ENCODE measurements at places on chromosomes 11 and 22.
A peak's percentile ranks its signal among the peaks of the same experiment; 100 is the strongest.

DNA sequence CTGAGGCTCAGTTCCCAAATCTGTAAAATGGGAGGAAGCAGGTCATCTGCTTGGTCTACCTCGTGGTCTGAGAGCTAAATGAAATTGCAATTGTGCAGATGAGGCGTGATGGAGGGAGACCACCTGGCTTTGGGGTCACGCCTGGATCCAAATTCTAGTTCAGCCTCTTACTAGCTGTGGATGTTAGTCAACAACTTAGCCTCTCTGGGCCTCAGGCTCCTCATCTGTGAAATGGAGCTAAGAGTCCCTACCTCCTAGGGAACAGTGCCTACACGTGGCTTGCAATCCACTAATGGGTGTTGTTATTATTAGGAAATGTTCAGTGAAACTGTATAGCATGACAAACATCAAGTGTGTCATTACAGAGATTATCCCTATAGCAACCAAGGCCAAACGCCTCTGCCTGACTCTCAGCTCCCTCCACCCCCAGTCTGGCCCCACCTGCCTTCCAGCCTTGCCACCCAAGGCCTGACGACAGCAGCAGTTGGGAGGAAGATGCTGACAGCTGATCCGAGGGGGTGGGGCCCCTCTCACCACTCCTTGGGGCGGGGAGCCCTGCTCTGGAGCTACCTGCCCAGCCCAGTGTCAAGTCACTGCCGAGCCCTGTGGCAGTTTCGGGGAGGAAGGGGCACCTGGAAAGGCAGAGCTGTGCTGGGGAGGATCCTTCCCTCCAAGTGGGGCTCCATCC is 1.7 kb upstream of the RHOD start:
- DNase-seq, result no peak

- no peak for DNase-seq
These were observed 630.2 kb downstream of the BRD1 start for GRCh38 chr22:49197505-49197904.

GRCh38 chr11:63517156-63517555 is 11.3 kb downstream of the LGALS12 start:
- no peak for DNase-seq

DNA sequence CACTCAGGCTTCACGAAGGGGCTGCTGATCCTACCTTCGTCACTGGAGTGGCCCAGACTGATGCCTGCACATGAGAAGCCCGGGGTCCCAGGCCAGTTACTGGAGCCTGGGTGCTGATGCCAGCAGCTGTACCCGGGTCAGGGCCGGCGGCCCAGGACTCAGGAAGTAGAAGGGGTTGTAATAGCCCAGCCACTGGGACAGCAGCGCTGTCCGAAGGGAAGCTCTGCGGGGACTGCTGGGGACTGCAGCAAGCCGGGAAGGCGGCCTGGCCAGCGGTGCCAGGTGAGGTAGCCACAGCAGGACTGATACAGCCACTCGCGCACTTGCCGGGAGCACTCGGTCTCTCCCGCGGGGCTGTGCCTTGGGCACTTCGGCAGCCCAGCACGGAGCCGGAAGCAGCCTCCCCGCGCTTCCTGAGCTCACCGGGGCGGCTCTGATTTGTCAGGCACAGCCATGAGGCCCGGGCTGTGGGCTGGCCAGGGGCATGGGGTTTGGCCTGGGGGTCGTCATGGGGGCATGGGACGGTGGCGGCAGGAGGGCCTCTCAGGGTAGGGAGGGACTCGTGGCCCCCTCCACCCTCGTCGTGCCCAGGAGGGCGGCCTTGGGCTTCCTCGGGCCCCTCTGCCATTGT is 13.9 kb upstream of the OR8K1 start:
- DNase-seq, result no peak

- DNase-seq, result peak; percentile 11
These were observed 13.1 kb upstream of the RPS19BP1 start for GRCh38 chr22:39545386-39546365.
